ENCODE measurements at places on chromosomes 2 and 18. TPM values are rescaled to one million over a fixed set of nuclear protein-coding genes. Genes with fewer than 3 reads are reported as not detected.

The SLC14A1 gene
- total RNA-seq, result 6.2 TPM

The VIT gene
- total RNA-seq, result not detected

The CRYGC gene
- not detected for total RNA-seq

The ATP5MC3 gene
- total RNA-seq, result 210 TPM

The CREG2 gene
- total RNA-seq, result not detected

The CKAP2L gene
- 47.7 TPM for total RNA-seq

The DPP4 gene
- total RNA-seq, result 37.6 TPM

The CRYBA2 gene
- total RNA-seq, result not detected

The RPIA gene
- total RNA-seq, result 43.8 TPM

DNA sequence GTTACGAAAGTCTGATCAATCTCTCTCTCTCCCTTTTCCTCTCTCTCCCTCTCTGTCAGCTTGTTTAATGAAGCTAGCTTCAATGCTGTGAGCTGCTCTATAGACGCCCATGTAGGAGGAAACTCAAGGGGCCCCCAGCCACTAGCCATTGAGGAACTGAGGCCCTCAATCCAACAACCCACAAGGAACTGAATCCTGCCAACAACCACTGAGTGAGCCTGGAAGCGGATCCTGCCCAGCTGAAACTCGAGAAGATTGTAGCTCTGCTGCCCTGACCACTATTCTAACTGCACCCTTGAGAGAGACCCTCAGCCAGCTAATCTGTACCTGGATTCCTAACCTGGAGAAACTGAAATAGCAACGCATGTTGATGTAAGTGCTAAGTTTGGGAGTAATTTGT lies 129.2 kb downstream of the BCL11A start:
- no peak for DNase-seq

GRCh38 chr18:54829856-54830255 lies 1.6 kb downstream of the RAB27B start:
- no peak for DNase-seq

- no peak for DNase-seq
Measured at GRCh38 chr2:153043385-153043784, 325.0 kb downstream of the ARL6IP6 start.

- no peak for DNase-seq
Measured at GRCh38 chr2:40043641-40044040, 264.6 kb upstream of the THUMPD2 start.

GRCh38 chr2:174004905-174005605 lies 39.9 kb upstream of the SP3 start:
- peak; percentile 32 for DNase-seq

DNA sequence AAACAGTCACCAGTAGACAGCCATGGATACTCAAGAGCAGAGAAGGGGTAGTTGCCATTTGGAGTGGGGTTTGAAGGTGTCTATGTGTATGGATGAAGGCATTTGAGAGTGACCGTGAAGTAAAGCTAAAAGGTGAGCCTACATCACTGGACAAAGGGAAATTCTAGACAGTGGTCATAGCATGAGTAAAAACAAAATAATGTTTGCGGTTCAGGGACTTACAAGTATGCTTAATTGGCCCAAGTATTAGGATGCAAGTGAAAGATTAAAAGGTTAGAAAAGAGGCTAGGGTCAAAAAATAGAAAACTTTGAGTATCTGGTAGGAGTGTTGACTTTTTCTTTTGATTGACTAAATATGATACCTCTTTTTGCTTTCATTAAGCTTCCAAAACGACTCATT lies 238.1 kb upstream of the SLC8A1 start:
- DNase-seq, result no peak

- no peak for DNase-seq
Measured at GRCh38 chr2:46525522-46526155, 46.3 kb downstream of the TMEM247 start.

DNA sequence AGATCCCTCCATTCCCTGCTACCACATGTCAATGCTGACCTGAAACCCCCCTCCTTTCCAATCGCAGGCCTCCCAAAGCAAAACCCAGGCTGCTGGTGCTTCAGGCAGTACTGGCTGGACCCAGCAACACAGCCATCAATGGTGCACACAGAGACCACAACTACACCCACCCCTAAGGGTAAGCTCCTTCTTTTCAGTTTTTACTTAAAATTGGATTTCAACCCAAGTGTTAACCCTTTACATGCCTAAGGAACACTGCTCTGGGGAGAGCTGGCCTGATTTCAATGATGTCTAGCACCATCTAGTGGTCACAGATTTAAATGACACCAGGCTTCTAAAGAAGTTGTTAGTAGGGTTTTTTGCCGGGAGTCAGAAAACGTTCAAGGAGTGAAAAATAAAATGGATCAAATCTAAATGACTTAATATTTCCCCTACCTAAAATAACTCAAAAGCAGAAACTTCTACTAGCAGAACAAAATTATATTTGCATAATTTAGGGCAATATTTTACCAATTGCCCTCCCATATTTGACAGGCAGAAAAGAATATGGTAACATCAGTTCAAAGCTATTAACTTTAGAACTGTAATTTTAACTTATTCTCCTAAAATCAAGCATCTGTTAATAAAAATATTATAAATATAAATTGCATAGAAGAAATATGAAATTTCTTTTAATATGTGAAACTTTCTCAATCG lies 24.6 kb downstream of the FECH start:
- DNase-seq, result peak; percentile 42

DNA sequence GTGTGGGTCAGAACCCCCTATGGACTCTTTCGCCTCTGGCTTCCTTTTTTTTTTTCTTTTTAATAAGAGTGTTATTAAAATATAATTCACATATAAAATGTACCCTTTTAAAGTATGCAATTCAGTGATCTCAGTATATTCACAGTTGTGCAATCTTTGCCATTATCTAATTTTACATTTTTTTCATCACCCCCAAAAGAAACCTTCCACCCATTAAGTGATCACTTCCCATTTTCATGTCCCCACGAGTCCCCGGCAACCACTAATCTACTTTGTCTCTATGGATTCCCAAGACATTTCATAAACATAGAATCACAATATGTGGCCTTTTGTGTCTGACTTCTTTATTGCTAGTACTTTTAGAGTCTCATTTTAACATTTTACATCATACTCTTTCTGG lies 38.7 kb upstream of the ANXA4 start:
- DNase-seq, result no peak

DNA sequence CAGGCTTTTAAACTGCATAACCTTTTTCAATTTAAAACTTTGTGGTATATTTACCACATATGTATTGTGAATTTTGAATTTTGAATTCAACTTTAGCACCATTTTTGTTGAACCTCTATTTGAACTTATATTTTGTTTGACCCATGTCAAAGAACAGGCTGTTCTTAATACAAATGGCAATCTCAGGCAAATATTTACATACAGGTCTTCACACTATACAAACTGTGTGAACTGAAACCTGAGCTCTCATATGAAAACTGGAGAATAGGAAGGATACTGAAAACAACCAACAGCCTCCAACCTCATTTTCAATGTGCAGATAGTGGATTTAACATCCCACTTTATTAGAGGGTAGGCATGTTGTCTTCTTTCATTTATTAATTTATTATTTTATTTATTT lies 491.8 kb downstream of the KCNJ3 start:
- DNase-seq, result no peak

DNA sequence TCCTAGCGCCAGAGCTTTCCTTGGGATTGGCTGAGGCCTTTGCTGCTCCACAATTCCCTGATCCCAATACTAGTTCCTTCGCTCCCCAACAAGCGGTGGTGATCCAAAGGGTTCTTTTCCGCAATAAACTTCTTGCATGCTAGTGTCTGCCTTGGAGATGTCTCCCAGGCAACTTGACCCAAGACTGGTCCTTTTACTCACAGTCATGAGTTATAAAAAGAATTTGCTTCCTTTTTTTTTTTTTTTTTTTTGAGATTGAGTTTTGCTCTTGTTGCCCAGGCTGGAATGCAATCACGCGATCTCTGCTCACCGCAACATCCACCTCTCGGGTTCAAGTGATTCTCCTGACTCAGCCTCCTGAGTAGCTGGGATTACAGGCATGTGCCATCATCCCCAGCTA lies 89.8 kb upstream of the SP3 start:
- DNase-seq, result no peak

DNA sequence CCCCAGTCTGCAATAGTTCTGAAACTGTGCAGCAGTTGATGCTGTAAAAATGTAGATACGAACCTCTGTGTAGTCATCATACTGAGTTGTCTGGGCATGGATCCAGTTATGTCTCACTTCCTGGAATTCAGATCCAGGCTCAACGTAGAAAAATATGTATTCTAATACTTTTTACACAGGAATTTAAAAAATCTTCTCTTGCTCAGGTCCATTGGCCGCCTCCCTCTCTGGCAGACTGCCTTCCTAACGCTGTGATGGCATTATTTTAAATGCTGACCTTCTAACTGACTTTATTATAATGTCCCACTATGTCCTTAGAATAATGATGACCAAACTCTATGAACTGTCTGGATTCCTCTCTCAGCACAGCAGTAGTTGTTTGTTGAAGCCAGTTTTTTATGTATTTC lies 119.6 kb downstream of the FEZ2 start:
- no peak for DNase-seq

- DNase-seq, result no peak
Measured at GRCh38 chr18:43720041-43720440, 442.8 kb upstream of the SYT4 start.

GRCh38 chr2:217636578-217636977 lies 366.2 kb downstream of the TNS1 start:
- DNase-seq, result no peak

DNA sequence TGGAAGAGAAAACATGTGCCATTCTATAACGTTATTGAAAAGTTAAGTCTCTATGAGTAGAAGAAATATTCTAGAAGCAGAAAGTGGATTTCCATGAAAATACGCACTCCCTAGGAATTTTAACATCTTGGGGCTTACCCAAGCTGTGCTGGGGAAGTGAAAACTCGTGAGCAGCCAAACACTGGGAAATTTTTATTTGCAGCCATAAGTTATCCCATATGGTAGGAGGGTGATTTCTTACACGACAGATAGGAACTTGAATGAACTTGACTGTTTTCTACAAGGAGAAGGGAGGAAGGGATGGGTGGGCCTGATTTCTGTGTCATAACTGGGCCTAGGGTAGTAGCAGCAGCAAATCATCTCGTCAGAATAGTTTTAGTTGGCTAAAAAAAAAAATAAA lies 272.6 kb downstream of the ETAA1 start:
- DNase-seq, result no peak

DNA sequence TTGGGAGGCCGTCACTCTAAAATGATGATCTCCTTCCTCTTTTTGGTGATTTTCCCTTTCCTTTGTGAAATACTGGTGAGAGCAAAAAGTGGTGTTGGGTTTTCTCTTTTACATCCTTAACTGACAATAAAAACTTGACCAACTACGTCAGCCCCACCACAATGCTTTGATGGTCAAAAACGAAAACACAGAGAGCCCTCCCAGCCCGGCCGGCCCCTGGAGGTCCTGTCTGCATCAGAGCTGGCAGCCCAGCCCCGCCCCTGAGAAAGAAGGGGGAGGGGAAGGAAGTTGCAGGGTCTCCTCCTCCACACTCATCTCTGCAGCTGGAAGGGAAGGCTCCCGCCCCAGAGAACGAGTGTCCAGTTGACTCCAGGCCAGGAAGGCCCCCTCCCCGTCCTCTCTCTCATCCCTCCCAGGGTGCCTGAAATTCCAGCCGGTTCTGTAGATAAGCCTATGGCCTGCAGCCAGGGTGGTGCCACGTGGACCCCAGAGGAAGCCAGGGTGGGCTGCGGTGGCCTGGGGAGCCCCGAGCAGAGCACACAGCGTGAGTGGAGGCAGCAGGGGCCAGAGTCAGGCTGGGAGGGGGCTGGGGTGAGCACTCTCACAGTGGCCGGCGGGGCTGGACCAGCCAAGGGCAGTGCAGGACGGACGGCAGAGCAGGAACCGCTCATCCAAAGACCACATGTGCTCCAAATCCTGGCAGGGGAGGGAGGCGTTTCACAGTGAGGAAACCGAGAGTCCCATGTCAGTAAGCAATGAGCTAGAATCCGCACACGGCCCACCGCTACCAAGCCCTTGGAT lies 19.8 kb downstream of the BIN1 start:
- no peak for DNase-seq

GRCh38 chr18:23878336-23878900 lies 136.1 kb upstream of the TTC39C start:
- no peak for DNase-seq

DNA sequence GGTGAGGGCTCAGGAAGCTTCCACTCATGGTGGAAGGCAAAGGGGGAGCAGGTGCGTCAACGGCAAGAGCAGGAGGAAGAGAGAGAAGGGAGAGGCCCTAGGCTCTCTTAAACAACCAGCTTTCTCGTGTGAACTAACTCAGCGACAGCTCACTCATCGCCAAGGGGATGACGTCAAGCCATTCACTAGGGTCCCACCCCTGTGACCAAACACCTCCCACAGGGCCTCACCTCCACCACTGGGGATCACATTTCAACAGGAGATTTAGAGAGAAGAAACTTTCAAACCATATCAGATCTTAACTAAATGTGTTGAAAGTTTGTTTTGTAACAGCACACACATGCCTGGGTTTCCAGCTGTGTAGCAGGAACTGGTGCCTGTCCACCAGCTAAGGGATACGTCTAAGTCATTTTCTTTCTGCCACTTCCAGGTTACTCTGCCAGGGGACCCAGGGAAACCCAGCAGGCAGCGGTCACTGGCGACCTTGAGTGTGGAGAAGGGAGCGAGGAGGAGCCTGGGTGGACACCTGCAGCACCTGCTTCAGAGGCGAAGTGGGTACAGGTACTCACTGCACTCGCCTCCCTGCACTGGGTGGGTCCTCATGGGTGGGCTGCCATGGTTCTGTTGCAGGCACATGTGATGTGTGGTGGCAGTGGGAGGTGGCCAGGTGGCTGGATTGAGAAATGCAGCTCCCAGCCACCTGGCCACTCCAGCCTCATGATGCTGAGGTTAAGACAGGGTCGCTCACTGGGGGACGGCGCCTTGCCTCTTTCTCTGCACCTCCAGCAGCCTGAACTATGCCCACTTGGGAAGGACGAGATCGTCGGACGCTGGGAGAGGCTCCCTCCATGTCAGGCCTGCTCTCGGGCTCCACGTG lies 8.4 kb upstream of the GPC1 start:
- DNase-seq, result peak; percentile 53

GRCh38 chr2:7567646-7568045 lies 650.4 kb downstream of the RNF144A start:
- DNase-seq, result peak; percentile 83

DNA sequence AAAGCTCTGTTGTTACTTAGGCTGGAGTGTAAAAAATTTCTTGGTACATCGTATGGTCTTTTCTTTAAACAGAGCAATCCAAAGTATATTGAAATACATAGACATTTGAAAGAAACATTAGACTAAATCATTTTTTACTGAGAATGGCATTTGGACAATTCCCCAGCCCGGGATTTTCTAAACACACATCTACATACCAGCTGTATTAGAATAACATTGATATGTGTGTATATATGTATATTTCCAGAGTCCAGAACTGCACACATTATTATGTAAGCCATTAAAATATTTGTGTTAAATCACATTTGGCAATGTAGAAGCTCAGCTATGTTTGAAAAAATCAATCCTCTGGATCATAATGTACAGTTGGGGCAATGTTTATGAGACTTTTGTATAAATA lies 1853.6 kb upstream of the LRRTM1 start:
- DNase-seq, result no peak
